ENCODE measurements at places on chromosomes 3 and 15.

DNA sequence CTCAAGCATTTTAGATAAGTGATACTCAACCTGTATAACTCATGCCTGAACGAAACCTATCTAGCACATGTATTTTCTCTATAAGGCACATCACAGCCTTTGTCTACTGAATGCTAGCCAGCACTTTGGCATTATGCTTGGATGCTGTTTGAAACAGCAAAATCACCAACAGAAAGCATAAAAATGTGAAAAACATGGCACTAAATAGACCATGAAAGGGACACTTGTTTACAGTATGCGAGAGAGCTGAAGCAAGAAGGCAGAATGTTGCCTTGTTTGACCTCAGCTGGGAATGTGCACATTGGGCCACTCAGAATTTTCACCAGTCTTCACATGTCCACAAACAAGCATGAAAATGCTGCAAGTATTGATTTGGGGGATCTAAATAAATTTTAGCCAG, 59.5 kb downstream of the MINDY2 start:
- DNase-seq = no peak

DNA sequence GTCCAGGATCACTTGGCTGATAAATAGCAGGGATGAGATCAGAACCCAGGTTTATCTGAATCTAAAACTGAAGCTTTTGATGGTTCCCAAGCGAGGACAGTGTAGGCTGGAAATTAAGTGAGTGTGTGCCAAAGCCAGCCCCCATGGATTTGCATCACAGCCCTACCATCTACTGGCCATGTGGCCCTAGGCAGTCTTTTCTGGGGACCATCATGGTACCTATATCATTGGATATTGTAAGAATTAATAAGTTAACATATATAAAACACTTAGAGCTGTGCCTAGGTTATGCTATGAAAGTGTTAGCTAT, 32.8 kb upstream of the SSR3 start:
- no peak for DNase-seq

DNA sequence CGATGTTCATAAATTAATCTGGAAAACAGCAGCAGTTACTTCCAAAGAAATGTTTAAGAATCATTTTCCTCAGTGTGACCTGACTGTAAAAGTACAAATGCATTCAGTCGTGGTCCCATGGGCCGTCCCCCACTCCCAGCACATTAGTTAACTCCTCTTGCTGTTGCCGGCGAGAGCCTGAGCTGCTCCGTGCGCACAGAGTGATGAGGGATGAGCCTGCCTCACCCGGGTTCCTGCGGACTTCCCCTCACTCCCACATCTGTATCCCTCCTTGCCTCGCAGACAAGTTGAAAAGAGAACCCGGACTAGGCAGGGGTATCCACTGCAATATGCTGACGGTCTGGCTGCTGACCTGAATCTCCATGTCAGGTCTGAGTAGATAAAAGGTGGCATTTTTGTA, 861.7 kb upstream of the NR2F2 start:
- DNase-seq = no peak

DNA sequence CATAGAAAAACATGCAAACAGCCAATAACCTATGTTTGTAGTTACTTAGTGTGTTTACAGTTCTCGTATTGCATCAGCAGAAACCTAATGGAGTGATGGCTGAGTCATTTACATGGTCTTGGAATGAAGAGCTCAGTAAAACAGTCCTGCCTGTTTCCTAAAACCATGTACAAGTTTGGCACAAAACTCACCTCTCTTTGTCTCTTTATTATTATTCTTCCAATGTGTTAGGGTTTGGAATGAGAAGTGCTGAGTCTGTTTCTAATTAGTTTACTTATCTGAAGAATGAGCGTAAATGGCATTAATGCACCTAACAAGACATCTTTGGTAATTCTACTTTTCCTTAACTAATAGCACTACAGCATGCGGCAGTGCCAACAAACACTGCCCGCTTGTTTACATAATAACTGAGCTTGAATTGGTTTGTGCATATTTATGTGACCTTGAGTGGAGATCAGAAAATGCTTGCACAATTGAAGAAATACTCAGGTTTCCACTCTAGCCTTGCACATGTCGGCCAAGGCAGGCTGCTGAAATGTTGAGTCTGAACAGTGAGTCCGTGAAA, 385.4 kb upstream of the SEMA6D start:
- DNase-seq = no peak

- DNase-seq = no peak
These were observed 271.8 kb upstream of the LYSMD4 start for GRCh38 chr15:100005013-100005412.

DNA sequence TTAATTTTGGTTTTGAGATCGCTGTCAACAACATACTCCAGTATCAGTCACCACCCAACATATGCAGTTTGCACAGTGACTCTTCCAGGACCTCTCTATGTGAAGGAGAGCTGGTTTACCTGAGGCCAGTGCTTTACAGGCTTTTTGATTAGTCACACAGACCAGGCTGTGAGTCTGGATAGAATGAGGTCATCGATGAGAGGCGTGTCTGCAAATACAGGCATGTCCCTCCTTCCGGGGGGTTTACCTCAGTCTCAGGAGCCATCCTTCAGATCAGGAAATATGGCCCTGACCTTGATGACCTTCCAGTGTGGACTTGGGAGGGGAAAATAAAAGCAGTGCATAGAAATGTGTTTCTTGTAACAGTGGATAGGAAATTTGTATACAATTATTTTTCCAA, 46.9 kb downstream of the KBTBD12 start:
- DNase-seq = no peak

DNA sequence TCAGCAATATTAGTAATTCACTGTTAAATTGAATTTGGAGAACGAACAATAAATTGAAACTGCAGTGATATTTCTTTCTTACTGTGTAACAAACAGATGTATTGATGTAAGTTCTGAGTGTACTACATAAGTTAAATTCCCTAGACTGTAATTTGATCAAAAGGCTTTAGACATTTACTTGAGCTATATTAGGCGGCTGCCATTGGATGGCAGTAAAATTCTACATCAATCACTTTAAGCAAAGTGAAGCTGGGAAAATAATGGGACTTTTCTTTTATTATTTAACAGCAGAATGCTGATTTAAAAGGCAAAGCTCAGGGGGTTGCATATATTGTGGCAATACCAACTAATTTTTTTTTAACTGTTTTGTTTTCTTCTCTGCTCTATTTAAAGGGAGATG, 212.6 kb upstream of the PLSCR5 start:
- peak; percentile 20 for DNase-seq

- DNase-seq = no peak
These were observed 18.4 kb upstream of the TIMP4 start for GRCh38 chr3:12177126-12177525.

- DNase-seq = no peak
These were observed 66.9 kb downstream of the DCLK3 start for GRCh38 chr3:36697229-36698001.

GRCh38 chr3:99646107-99646435, 7.7 kb downstream of the COL8A1 start:
- no peak for DNase-seq

DNA sequence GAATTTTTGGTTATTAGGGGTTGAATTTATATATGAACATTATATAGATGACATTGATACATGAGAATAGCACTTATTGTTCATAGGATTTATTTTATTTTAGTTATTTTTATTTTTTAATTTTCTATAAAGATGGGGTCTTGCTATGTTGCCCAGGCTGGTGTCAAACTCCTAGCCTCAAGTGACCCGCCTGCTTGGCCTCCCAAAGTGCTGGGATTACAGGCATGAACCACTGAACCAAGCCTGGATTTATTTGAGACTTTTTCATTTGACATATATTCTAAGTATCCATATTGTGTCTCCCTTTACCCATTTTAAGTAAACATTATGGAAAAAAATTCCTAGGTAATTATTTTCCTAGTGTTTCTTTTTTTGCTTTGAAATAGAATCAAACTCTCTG, 12.5 kb downstream of the PAQR9 start:
- no peak for DNase-seq

DNA sequence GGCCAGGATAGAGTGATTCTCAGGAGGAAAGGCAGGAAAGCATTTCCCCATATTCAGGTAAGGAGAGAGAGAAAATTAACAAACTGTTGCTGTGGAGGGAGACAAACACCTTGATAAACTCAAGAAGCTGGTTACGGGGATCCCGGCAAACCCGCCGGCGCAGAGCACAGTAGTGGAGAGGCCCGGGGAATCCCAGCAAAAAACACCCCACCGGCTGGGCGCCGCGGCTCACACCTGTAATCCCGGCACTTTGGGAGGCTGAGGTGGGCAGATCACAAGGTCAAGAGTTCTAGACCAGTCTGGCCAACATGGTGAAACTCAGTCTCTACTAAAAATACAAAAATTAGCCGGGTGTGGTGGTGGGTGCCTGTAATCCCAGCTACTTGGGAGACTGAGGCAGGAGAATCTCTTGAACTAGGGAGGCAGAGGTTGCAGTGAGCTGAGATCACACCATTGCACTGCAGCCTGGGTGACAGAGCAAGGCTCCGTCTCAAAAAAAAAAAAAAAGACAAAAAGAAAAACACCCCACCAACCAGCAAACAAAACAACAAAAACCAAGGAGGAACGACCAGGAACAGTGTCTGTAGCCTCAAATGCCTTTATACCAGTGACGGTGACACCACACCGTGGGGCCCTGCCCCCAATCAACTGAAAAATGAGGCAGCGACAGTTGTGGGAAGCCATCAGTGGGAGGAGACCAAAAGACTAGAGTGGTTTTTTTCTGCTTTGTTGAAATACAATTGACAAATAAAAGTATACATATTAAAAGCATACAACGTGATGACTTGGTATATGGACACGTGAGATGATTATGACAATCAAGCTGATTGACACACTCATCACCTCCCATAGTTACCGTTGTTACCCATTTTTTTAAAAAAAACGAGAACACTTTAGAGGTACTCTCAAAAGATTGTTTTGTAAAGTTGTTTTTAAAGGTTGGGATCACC, 40.2 kb upstream of the IDH2 start:
- no peak for DNase-seq

DNA sequence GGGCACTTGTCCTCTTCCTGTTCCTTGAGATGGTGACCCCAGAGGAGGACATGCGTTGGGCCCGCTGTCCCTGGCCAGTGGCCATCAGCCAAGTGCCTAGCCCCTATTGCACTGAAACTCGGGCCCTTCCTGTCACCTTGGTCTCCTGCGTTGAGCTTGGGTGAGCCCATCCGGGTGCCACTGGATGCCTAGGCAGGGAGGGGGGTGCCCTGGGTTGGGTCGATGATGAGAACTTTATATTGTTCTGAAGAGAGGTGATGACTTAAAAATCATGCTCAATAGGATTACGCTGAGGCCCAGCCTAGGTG, 221.8 kb downstream of the SNRPN start:
- no peak for DNase-seq

DNA sequence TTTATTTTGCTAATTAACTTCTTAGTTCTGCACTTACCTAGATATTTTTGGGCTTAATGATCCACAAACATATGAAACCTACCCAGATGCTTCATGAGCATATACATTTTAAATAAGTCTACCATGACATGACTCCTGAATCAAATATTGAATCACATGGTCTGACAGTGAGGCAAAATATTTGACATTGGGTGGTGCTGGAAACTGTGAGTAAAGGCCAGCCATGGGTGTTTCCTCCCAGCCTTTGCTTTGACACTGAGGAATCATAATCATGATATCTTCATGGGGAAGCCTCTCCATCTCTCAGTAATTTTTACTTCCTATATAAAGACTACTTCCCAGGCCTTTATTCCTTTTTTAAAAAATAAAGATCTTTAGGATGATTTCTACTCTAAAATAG, 22.8 kb upstream of the SSR3 start:
- no peak for DNase-seq

DNA sequence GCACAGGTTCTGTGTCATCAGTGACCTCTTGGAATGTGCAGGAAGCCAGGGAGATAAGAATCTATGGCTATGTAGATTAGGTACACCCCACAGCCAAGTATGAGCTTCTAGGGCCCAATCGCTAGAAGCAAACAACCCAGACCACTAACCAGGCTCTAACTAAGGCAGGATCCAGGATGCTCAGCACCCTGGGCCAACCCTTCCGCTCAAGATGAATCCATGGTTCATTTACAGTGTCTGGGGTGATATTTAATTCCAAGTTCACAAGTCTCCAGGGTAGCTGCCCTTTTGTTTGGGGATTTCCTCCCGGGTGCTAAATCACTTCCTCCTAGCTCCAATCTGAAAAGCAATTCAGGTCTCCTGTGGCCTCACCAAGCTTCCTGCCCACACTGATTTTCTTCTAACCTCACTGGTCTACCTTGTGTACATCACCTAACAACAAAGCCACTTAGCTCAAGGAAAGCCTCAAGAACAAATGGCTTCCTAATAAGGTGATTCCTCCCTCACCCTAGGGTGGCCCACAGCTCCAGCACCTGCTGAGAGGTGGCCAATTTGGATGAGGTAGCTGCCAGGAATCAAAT, 2.4 kb downstream of the EHD4 start:
- DNase-seq = peak; percentile 73

GRCh38 chr3:192090586-192090985, 629.6 kb downstream of the PYDC2 start:
- no peak for DNase-seq
